Effector memory CD4-positive, alpha-beta T cell (primary cell): ENCODE measurements at places on chromosomes 13 and 19.

GRCh38 chr19:28949535-28949934 is 263.4 kb downstream of the UQCRFS1 start:
- no peak for DNase-seq

GRCh38 chr13:91563799-91564198 is 165.4 kb downstream of the GPC5 start:
- no peak for DNase-seq

DNA sequence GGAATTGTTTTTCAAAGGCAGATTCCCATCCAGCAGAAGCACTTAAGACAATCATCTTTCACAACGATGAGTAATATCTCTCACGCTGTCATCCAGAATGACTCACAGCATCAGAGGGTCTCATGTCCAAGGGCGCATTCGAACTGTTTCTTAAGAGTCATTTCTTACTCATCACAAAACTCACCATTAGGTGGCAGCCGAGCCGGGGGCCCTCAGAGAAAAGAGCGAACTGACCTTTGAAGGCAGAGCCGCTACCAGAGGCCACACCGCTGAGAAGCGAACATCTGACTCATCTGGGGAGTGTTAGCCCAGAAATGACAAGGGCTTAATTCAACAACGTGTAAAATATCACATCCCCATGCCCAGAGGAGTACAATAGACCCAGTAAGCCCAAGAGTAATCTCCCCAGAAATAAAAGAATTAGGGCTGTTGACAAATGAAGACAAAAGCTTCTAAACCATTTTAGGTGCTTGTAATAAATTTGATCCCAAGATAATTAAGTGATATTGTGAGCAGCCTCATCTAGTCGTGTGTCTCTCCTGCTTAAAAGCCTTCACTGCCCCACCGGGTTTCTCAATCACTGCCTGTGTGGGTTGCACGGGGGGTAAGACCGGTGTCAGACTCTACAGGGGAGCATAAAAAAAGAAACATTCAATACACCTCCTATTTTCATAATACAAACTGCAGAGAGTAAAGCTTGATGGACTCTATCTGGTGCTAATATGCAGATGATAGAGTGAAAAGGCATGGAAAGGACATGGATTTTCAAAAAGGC is 96.2 kb downstream of the CYSLTR2 start:
- peak; percentile 21 for DNase-seq

GRCh38 chr13:26050568-26051230 is 1.1 kb downstream of the SHISA2 start:
- no peak for DNase-seq

DNA sequence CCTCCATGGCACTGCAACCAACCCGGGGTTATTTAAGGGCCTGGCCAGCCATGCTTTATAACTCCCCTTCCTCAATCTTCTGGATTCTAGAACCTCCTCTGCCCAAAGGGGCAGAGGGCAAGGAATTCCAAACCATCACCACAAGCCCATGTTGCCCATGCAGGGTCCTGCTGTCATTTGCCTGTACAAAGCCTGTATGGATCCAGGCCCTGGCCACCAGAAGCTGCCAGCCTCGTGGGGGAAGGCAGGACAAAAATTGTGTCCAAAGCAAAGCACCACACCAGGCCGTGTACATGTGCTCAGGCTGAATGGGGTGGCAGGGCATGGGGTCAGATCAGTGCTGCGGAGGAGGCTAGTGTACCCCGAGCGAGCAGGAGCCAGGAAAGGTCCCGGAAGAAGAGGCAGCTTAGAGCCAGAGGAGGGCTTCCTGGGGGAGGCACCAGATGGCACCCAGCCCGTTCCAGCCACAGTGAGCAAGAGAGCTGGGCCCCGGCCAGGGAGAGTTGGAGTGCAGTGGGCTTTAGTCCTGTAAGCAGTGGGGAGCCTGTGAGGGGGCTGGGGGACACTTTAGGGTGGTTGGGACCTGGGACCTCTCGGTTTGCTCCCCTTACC is 35.8 kb downstream of the CAPN12 start:
- no peak for DNase-seq

- no peak for DNase-seq
Observed at GRCh38 chr13:27691207-27691606, 69.5 kb downstream of the POLR1D start.

DNA sequence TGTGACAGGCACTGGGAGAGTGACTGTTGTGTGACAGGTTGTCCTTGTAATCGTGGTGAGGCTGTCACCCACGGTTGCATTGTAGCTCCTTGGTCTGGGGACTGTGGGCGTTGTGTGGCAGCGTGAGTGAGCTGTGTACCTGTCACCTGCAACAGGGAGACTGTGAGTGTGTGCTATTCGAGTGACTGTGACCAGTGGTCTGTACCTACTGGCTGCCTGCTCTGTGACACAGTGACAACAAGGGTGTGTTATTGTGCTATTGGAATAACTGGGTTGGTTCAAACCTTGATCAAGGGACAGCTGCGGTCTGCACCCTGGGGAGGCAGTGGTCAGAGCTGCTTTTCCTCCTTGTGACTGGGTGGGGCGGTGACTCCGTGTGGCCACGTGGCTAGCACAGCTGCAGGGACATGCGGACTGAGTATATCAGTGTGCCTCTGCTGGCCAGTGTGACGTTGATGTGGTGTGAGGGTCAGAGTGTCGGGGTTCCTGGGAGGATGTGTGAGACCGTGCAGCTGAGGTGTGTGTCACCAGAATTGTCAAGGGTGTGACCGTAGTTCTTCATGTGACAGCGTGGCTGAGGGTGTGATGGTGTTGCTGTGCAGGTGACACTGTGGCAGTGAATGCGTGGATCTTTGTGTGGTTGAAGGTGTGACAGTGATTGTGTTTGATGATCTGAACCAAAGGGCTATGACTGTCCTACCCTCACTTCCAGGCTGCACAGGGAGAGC is 10.1 kb upstream of the NFIX start:
- no peak for DNase-seq

GRCh38 chr19:51980116-51980736 is 6.4 kb downstream of the ZNF350 start:
- no peak for DNase-seq

GRCh38 chr13:110607675-110608224 is 7.6 kb upstream of the NAXD start:
- DNase-seq, result no peak

- DNase-seq, result no peak
Observed at GRCh38 chr13:39847336-39847735, 191.9 kb downstream of the COG6 start.

DNA sequence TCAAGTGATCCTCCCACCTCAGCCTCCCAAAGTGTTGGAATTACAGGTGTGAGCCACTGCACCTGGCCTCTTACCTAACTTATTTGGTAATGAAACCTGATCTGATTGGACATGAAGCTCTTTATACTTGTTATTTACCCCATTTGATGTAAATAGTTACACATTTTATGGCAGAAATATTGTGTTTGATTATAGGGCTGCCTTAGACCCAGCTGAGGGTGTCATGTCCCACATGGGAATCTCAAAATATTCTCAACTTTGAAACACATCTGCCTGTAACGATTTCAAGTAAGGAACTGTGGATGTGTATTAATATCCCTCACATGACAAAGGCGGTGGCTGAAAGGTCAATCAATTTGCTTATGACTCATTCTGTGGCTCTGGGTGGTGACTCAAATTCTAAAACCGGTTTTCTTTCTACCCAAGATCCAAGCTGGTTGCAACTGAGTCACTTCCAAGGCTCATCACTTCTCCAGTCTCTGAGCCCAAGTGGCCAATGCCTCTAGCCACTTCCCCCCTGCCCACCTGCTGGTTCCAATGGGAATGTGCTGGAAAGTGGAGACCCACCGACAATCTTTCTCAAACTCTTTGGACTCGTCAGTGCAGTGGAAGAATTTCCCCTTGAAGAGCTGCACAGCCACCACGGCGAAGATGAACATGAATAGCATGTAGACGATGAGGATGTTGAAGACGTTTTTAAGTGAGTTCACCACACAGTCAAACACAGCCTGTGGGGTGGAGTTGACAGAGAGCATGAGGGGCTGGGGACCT is 110.9 kb downstream of the IER2 start:
- no peak for DNase-seq

DNA sequence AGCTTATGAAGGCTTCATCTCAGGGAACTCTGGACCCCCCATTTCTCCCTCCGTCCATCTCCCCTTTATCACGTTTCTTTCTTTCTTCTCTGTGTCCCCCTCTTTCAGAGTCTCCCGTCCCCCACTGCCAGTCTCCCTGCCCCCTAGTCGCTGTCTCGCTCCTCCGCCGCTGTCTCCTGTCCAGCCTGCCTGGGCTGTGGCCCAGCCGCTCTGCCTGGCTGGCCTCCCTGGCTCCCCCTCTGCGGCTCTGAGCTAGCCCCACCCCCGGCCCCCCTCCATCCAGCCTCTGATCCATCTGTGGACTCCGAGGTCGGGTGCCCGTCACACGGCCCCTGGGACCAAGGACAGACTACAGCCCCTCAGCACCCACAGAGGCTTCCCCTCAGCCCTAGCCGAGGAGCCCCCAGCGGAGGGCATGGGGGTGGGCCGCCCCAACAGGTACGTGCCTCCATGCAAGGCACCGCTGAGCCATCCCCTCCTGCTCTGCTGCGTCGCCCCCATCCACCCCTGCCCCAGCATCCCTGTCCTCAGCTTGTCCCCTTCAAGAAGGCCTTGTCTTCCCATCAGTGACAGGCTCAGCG is 1.1 kb upstream of the KCNJ14 start:
- no peak for DNase-seq

- no peak for DNase-seq
Observed at GRCh38 chr19:35395382-35396199, 24.7 kb downstream of the GPR42 start.

DNA sequence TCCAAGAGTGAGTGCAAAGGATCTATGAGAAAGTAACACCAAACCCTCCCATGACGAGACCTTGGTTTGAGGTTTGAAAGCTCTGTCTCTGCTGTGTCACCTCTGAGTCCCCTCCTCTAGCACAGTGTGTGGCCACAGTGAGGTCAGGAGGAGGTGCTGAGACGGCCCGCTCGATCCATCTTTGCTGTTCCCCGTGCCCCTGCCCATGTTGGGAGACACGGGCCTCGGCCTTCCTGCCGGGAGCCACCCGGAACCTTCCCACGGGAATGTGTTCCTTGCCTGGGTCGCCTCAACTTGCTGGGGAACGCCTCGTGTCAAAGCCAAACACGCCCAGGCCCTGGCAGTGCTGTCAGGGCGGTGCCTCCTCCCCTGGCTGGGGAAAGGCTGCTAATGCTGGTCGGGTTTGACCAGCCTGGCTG is 10.1 kb downstream of the NANOS3 start:
- no peak for DNase-seq
